ENCODE measurements at places on chromosomes 6 and 20.
A peak's percentile ranks its signal among the peaks of the same experiment; 100 is the strongest.

- DNase-seq = peak; percentile 48
Measured at GRCh38 chr20:58179432-58180099, 48.9 kb downstream of the ANKRD60 start.

- DNase-seq = no peak
Measured at GRCh38 chr6:3725145-3726047, 26.1 kb downstream of the PXDC1 start.

DNA sequence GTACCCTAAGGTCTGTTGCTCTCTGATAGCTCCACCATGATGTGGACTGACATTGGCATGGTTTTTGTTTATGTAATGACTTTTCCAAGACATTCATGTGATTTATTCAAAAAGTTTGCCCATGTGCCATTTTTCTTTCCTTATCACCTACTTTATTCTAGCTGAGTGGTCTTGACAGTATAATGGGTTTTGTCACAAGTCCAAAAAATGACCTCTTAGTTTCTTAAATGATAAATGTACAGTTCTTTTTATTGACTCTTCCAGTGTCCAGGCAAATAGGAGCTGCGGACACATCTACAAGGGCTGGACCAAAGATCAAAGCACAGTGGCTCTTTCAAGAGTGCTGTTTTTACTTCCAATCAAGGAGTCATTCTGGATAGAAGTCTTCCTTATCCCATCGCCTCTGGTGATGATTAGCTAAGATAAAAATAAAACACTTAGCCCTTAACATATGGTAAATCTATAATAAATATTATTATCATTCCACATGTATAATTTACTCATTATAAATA lies 141.4 kb downstream of the MMUT start:
- no peak for DNase-seq

DNA sequence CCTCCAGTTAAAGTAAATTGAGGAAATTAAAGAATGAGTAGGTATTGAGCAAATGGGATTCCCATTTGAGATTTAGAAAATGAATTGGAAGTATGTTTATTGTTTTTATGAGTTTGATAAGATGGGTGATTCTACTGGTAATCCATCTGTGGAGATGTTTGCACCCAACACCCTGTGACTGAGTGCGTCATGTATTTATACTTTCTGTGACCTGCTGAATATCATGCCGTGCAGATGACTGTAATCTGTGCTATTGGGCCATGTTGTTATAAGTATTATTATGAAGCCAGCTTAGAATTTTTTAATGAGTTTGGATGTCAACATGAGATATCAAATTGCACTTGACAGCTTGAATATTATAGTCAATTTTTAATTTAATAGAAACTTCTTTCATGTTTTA lies 17.7 kb downstream of the FAM83B start:
- peak; percentile 17 for DNase-seq

GRCh38 chr6:131766631-131767030 lies 41.2 kb upstream of the ENPP1 start:
- DNase-seq = no peak

DNA sequence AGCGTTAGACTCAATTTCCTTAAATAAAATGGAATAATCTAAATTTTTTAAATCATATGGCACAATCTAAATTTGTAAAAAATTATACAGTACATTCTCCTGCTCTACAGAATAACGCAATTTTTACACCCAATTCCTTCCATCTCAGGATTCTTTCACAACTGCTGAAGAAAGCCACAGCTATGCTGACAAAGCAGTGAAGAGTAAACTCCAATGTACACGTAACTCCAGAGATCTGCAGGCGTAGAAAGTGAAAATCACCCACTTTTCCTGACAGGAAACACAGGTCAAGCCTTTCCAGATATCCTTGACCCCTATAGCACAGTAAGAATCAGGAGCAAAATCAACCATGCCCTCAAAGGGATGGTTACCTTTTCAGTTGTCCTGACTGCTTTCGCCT lies 27.4 kb downstream of the EPHA7 start:
- no peak for DNase-seq

DNA sequence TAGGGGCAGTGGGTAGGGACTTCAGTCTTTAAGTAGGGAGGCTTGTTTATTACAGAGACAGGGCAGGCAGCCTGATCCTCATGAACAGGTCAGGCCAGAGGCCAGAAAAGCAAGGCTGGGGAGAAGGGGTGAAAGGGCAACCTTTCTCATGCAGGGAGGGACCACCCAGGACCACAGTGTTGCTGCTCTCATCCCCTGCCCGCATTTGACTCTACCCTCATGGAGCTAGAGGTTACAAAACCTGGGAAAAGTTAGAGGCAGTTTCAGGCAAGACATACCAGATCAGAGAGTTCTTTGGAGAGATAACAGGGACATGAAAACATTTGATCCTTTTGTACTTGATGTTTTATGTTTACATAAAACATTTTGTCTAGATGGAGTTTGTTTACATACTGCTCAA lies 38.1 kb downstream of the MDGA1 start:
- DNase-seq = no peak

DNA sequence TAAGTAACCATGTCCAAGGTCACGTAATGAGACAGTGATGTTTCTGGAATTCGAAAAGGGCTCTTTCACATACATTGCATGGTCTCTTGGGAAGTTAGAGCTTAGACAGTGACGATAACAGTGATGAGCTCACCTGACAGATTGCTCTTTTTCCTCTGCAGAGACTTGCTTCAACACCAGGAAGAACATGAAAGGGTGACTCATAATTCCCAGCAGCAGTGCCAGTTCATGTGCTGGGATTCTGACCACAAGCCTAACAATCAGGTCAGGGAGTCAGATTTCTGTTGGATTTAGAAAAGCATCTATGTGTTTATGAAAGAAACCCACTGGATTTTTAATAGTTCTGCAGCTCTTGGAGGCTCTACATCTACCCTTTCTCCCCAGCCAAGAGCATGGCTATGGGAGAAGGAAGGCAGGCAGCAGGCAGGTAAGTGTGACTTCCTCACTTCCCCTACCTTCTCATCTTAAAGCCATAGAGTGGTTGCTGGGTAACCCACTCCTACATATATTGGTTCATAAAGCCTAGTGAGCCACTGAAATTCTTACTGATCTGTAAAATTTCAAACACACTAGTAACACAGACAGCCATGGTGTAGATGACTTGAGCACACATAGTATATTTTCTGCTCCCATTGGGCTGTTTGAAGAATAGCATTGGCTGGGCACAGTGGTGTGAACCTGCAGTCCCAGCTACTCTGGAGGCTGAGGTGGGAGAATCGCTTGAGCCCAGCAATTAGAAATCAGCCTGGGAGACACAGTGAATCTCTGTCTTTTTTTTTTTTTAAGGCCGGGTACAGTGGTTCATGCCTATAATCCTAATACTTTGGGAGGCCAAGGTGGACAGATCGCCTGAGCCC lies 44.4 kb upstream of the LOC128125822 start:
- DNase-seq = no peak
